ENCODE measurements at places on chromosomes 1 and 21.

DNA sequence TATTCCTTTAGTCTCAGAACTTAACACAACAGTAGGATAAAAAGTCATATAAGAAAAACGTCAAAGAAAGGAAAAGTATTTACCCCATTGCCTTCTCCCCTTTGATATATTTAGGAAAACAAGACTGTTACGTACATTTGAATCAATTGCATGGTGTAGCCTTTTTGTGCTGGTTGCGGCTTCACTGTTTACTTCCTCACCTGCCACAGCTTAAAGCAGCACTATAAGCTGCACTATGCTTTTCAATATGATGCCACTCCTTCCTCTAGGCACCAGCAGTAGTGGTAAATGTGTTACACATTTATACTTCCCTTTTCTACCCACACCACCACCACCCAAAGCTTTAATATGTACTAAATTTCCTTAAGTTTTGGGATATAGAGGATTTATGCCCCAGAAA, 111.1 kb downstream of the ATP1B1 start:
- DNase-seq: peak; percentile 77

- DNase-seq: no peak
Observed at GRCh38 chr1:119688810-119689209, 22.9 kb upstream of the PHGDH start.

DNA sequence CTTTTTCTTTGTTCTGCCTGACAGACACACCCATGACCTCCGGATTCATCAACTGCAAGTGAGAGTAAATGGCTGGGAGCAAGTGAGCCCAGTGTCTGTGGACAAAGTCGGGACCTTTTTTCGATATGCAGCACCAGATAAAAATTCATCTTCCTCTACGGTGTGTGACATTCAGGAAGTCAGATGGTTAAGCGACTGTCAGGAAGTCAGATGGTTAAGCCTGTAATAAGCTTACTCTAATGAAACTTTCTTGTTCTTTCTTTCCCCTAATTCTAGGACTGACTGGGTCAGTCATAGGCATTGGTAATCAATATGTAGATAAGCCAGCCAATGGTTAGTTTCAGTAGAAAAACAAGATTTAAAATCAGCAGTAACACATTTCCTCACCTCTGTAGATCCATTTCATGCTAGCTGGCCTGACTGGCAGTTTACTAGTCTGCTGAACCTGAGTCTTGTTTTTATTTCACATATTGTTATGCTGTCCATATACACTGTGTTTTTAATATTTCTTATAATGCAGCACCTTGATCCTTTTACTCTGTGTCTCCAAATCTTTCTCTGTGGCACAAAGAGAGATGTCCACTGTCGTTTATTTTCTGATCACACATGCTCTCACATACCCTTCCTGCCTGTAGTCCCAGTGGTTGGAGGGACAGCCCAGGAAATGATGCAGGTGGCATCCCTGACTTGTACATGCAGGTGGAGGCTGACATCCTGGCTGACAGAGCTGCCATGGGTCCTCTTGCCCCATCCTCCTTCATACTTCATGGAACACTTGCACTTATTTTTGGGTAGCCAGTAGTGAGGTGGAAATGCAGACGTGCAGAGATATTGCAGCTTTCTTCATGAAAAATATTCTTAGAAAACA, 115.8 kb downstream of the VPS13D start:
- peak; percentile 60 for DNase-seq

DNA sequence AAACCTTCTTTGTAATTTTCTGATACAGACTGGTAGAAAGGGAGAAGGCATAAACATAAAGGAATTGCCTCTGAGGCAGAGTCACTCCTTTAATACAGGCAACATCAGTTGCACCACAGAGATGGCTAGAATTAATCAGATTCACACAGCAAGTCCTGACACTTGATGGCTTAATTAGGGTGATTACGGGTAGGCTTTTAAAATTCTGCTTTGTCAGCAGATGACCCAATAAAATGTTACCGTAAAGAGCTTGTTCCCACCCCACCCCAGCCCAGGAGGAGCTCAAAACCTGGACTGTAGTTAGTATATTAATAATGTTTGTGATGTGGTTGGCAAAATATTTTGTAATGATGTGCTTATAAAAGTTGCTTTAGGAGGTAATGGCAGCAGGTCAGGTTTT, 9.3 kb upstream of the BTG3 start:
- DNase-seq: no peak

DNA sequence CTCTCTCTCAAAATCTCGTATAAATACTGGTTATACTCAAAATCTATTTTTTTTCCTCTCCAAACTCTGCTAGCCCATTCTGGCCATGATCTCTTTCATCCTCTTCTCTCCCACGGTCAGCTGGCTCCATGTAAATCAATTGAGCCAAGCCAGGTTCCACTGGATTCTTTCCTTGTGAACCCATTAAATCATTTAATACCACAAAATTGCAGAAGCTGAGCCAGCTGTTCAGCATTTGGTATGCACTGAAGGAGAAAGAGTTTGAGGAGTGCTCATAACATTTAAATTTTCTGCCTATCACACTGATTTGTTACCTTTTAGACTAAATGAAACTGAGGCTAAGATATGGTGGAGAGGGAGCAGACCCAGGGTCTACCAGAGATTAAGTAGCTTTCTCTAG, 29.1 kb upstream of the TADA1 start:
- no peak for DNase-seq

DNA sequence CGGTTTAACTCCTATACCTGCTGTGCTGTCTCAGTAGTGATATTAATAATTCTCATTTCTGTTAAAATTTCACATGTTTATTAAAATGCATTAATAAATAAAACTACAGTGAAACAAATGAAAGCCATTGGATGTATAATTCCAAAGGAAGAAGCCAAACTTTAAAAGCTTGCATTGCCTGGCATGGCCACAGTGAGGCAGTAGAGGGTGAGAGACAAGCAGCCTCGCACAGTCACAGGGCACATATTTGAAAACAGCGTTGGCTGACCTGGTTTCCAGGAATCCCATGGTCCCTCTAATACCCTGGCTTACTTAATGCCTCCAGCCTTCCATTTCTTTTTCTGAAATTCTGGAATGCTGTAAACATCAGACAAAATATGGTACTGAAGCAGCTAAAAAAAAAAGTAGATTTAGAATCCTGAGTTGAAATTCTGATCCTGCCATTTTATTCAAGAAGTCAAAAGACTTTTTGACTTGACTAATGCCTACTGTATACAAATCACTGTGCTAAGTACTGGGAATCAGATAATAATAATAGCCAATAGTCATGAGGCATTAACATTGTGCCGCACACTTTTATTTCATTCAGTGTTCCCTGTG, 6.7 kb upstream of the RNASEL start:
- DNase-seq: peak; percentile 80

GRCh38 chr1:161139766-161140165, 7.3 kb upstream of the DEDD start:
- DNase-seq: peak; percentile 66

- DNase-seq: no peak
Observed at GRCh38 chr1:70754701-70755100, 292.9 kb downstream of the PTGER3 start.

- no peak for DNase-seq
Observed at GRCh38 chr1:223358826-223359225, 5.2 kb downstream of the SUSD4 start.

- DNase-seq: no peak
Observed at GRCh38 chr21:15731243-15731613, 1.4 kb downstream of the USP25 start.

DNA sequence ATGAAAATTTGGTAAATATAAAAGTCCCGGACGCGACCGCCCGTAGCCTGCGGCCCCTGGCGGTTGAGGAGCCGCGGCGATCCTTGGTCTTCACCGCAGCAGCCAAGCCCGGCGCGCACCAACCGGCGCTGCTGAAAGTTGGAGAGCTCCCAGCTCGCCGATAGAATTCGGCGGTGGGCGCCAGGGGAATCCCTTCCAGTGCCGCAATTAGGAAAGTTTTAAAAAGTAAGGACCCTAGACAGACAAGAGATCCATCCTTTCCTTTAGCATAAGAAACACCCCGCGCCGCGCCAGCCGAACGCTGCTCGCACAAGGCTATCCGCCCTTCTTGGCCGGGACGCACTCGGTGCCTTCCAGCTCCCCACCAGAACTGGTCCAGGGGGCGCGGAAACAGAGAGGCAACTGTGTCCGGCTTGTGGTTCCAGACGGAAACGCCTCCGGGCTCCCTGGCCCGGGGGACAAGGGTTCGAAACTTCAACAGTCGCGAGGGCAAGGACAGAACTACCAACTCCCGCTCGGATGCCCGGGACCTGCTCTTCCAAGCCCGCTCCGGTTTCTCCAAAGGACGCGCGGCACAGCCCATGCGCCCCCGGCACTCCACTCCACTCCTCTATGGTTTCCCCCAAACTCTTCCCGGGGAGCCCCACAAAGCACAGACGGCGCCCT, 1.7 kb downstream of the FAM78B start:
- no peak for DNase-seq

DNA sequence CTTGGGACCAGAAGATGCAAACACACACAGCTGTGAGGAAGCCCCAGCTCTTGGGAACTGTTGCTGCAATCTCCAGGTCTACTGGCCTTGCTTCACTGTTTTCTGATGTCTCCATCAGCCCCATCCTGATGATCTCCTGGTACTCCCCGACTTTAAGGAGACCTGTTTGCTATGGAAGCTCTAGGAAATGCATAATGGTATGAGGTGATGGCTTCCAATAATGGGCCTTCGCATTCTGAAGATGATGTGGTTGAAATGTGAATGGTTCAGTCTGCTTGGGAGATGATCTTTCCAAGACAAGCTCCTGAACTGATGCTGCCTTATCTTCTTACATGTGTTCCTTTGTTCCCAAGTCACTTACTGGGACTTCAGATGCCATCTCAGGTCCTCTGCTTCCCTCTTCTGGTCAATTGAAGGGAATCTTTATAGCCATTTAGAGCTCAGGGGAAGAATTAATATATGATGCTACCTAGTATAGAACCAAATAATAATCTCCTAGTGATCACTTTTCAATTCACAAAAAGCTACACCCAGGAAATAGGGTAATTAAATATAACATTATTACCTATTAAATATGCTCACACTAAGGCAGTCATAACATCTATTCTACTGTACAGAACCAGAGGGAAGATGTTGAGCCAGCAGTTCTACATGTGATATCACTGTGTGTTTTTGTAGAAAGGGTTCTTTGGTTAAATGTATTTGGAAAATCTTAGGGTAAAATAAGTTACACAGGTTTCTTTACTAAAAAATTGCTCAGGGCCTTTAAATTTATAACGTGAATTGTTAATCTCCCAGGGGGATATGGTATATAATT, 73.9 kb upstream of the VTCN1 start:
- peak; percentile 69 for DNase-seq

- DNase-seq: no peak
Observed at GRCh38 chr21:14617040-14617393, 70.9 kb upstream of the SAMSN1 start.

DNA sequence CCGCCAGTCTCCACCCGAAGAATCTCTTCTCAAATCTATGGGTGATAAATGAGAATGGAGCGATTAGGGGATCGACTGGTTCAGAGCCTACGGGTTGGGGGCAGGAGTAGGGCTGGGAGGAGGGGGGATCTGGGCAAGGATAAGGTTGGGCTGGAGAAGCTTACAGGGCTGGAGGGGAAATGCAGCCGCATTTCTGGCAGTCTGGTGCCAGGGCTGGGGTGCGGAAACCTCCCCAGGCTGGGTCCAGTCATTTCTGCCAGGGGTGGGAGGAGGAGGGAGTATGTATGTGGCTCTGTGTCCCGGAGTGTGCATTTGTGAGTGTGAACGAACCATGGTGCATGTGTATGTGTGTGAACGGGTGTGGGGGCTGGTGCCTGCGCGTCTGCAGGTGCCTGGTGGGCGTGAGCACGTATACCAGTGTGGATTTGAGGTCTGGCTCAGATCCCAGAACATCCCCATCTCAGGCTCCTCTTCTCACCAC, 10.2 kb downstream of the C1orf216 start:
- no peak for DNase-seq

GRCh38 chr1:64686828-64687724, 57.8 kb upstream of the RAVER2 start:
- peak; percentile 70 for DNase-seq

Data from Kasumi-1 (cell line).